Stimulated activated CD8-positive, alpha-beta memory T cell treated with anti-CD3 and anti-CD28 coated beads, Interleukin-15, amount 100 ng/mL, for 24 hours (primary cell): ENCODE measurements at places on chromosomes 2 and 18.

DNA sequence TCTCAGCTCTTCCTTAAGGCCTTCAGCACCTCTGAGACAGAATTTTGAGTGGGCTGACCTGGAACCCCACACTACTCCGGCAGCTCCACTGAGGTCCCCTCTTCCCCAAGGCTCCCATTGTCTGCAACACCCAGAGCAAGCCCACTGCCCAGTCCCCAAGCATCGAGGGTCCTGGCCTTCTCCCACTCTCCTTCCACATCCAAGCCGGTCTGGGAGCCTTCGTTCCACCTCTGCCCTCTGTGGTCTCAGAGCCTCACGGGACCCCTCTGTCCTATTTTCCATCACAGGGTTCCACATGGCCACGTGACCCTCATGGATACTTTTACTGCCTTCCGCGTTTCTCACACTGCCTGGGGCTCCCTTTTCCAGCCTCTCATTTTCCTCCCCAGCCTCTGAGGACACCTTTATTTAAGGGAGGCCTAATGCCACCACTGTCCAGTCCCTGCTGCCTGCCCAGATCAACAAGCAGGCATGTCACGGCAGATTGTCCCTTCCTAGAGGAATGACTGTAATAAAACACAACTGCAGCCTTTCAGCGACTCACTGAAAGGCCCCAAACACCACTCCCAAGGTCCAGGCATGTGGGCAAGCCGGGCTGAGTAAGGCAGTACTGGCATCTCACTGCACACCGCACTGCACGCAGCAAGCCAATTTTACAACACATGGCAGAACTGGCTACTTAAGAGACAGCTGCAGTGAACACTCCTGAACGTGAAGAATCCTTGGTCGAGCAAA is 7.9 kb upstream of the SALL3 start:
- DNase-seq = no peak

DNA sequence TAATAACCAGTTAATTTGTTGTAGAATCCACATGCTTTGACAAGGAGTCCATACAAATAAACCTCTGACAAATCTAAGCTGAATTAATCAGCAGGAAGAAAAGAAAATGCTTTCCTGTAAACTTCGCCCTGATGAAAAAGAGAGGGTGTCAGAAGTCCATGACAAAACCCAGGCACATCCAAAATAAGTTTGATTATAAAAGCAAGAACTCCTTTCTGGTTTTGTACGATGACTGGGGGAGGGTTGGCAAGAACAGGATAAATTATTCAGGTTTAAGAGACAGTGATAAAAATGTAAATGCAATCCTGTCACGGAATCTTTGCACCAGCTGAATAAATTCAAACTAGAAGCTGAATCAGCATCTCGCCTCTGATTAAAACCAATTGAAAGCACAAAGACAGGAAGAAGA is 469.2 kb upstream of the TNP1 start:
- no peak for DNase-seq

GRCh38 chr18:79947054-79947755 is 4.2 kb downstream of the SLC66A2 start:
- DNase-seq = no peak

GRCh38 chr2:43068041-43068533 is 158.3 kb downstream of the ZFP36L2 start:
- DNase-seq = no peak

DNA sequence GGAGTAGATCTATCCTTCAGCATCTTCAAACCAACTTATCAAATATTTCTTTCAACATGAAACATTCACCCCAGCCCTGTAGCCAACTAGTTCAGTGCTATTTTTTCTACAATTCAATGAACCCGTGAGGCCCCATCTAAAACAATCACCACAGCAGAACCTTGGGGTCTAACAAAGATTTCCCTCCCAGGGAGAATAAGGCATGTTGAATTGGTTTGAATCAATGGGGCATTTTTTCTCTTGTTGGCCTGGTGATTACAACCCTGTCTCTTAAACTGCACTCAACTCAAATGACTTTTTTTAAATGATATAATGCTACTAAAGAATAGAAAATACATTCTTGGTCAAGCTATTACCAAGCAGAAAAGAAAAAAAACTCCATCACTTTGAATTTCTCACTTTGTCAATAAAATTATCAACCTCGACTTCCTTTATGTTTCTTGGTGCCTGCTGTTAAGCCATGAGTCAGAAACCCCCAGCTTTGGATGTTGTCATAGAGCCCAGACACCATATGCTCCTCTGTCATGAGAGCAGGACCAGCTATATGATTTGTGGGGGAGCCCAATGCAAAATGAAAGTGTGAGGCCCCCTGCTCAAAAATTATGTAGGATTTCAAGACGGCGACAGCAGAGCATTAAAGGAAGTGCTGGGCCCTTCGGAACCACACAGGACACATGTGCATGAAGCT is 282.4 kb downstream of the MEIS1 start:
- DNase-seq = no peak
